K562 (cell line): ENCODE measurements at places on chromosomes 2 and 18. TPM values are rescaled to one million over a fixed set of nuclear protein-coding genes. Genes with fewer than 3 reads are reported as not detected.
A peak's percentile ranks its signal among the peaks of the same experiment; 100 is the strongest.

DNA sequence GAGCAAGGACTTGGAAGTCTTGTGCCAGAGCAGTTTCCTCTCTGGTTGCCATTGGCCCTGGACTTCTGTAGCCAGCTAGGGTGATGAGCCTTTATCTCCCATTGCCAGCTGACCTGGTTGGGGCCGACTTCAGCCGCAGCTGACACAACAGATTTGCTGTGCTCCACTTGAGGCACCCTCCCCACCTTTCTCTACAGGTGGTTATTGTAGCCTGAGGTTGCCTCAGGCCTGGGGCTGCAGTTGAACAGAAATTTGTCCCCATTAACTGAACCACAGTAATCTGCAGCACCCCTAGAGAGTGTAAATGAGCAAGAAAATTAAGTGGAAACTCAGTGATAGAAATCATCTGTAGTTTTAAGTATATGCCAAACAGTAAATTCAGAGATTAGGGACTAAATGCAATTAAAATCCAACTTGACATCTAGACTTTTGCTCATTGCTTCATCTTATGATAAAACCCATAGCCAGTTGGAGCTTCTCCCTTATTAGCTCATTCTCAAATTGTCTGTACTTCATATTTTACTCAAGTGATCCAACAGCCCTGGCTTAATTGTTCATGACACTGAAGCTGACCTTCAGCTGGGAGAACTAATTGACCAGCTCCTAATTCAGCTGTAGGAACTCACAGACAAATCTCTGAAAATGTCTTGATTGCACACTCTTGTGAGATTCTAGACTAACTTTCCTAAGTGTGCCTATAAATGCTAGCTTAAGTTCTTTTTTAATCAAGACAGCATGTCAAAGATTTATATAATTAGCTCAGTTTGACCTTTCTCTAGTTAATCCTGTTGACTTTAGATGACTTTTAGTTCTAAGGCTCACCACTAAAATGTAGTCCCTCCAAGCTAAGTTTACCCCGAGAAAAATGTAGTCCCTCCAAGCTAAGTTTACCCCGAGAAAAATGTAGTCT is 48.9 kb downstream of the COPS8 start:
- H3K4me1 ChIP-seq = no peaks in the 10 kb centered on the region
- H3K27ac ChIP-seq = no peak overlapping the region
- H3K27me3 ChIP-seq = no peaks in the 10 kb centered on the region; the same call in 2 of the 3 replicates

DNA sequence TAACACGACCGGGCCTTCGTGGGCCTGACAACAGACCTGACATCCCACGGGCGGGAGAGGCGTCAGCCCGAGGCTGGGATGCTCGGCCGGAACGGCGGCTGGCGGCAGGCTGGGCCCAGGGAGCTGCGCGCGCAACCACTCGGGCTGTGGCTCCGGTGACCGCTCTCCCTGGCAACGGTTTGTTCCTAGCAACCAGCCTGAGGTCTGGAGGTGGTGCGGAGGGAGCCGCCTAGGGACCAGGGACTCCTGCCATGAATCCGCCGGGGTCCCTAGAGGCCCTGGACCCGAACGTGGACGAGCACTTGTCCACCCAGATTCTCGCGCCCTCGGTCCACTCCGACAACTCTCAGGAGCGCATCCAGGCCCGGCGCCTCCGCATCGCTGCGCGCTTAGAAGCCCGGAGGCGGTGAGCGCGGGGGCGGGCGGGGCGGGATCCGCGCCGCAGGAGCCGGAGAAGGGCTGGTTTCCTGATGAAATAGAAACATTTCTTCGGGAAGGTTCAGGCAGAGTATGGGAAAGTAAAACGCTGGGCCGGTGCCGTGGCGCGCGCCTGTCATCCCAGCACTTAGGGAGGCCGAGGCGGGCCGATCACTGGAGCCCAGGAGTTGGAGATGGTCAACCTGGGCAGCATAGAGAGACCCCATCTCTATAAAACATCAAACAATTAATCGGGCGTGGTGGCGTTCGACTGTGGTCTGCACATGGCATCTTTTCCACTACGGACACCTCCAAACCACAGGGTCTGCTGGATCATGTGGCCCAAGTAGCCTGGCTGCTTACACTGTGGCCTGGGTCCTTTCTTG is at the start of gene DRC1:
Gene DRC1 (plus strand): TSS at position 182 of the 803 bp plus-strand sequence. CDS start 70 bp downstream, at position 252.
- H3K4me1 ChIP-seq = peaks cover 2% of the 10 kb centered on the region; the same call in 1 of the 3 replicates
- no peak within 1 kb of the TSS for H3K4me3 ChIP-seq
- no peak within 1 kb of the TSS for H3K27ac ChIP-seq
- H3K27me3 ChIP-seq = no peaks in the 10 kb centered on the region
- H3K36me3 ChIP-seq = no peaks in the 10 kb centered on the region

DNA sequence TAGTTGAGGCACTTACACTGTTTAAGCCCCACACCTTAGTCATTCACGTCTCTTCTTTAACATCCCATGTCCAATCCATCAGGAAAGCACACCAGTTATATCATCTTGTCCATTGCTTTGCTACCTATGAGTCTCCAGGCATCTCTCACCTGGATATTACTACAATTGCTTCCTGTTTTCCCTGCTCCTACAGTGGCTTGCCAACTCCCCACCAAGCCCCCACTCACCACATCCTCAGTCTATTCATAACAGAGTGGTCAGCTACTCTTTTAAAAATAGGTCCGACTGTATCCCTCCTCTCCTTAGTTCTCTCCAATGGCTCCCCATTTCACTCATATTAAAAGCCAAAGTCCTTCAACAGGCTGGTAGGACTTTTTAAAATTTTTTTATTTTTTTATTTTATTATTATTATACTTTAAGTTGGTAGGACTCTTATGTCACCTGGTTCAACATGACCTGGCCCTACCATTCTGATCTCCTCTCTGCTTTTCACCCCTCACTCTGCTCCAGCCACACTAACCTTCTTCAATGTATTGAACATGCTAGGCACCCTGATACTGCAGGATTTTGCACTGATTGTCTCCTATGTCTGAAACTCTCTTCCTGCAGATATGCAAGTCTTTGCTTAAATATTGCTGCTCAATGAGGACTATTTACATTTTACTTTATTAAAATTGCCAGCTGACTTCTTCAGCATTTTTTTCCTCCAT is 253.2 kb downstream of the CYRIA start:
- no peak overlapping the region for H3K4me3 ChIP-seq
- no peaks in the 10 kb centered on the region for H3K36me3 ChIP-seq
- no peak for DNase-seq
- no peaks in the 10 kb centered on the region for H3K4me1 ChIP-seq

GRCh38 chr2:35978218-35978617 is 377.4 kb upstream of the CRIM1 start:
- no peaks in the 10 kb centered on the region for H3K4me1 ChIP-seq
- H3K27me3 ChIP-seq = no peaks in the 10 kb centered on the region
- H3K36me3 ChIP-seq = no peaks in the 10 kb centered on the region
- H3K4me3 ChIP-seq = no peak overlapping the region
- DNase-seq = no peak

DNA sequence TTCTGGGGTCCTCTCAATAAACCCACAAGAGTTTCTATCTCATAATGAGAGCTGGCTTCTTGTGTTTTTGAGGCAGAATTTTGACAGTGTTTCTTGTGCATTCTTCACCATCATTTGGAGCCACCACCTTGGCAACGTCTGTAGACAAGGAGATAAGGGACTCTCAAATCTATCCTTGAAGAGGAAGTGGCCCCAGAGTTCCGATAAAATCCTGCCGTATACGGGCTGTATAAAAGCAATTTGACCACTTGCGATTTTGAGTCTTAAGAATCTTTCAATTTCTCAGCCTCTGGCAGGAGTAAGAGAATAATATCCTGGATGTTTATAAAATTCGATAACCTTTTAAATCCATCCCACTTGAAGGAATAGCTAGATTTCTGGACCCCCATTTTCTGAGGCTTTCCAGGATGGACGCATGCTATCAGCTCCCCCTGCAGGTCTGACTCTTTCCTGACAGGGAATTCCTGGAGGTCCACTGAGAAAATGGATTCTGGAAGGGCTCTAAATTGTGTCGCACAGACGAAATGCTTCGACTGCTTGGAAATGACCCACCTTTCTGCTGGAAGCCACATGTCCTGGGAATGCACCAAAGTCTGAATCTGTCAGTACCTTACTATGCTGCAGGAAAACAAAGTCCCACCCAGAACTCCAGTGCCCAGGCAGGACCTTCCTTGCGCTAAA is 54.1 kb downstream of the E2F6 start:
- DNase-seq = peak; percentile 51
- no peak overlapping the region for H3K27ac ChIP-seq
- no peaks in the 10 kb centered on the region for H3K36me3 ChIP-seq
- peak overlapping the region; percentile 5; the same call in 1 of the 2 replicates for H3K4me3 ChIP-seq
- no peaks in the 10 kb centered on the region for H3K27me3 ChIP-seq
- peaks cover 17% of the 10 kb centered on the region for H3K4me1 ChIP-seq

DNA sequence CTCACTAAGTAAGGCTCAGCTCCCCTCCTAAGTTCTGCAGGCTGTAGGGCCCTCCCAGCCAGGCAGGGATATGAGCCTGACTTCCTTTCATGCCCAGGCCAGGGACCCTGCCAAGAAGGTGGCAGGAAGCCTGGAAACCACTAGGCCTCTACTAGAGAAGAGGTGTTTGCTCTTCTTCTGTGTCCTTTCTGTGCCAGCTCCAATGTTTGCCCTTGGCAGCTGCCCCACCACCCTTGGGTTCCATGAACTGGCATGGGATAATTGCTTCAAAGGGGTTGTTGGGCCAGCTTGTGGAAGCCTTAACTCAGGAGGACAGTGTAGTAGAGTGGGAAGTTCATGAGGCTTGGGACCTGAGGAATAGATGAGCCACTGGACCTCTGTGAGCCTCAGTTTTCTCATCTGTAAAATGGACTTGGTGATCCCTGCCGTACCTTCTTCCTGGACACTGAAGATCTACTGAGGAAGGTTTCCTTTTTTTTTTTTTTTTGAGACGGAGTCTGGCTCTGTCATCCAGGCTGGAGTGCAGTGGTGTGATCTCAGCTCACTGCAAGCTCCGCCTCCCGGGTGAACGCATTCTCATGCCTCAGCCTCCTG is 3.9 kb downstream of the SLC35F6 start:
- H3K27ac ChIP-seq = peak overlapping the region; percentile 66; the same call in 2 of the 3 replicates
- no peak overlapping the region for H3K4me3 ChIP-seq
- H3K4me1 ChIP-seq = peaks cover 76% of the 10 kb centered on the region
- H3K27me3 ChIP-seq = no peaks in the 10 kb centered on the region

Gene DSEL
- 0.04 and 0.07 TPM in 2 replicates for total RNA-seq

Gene ABCG5
- not detected in 2 replicates for total RNA-seq

Gene ONECUT2
- 1.9 and 2.5 TPM in 2 replicates for total RNA-seq
